Islet precursor cell (in vitro differentiated cells): ENCODE measurements at places on chromosomes 6 and 20.
A peak's percentile ranks its signal among the peaks of the same experiment; 100 is the strongest.

DNA sequence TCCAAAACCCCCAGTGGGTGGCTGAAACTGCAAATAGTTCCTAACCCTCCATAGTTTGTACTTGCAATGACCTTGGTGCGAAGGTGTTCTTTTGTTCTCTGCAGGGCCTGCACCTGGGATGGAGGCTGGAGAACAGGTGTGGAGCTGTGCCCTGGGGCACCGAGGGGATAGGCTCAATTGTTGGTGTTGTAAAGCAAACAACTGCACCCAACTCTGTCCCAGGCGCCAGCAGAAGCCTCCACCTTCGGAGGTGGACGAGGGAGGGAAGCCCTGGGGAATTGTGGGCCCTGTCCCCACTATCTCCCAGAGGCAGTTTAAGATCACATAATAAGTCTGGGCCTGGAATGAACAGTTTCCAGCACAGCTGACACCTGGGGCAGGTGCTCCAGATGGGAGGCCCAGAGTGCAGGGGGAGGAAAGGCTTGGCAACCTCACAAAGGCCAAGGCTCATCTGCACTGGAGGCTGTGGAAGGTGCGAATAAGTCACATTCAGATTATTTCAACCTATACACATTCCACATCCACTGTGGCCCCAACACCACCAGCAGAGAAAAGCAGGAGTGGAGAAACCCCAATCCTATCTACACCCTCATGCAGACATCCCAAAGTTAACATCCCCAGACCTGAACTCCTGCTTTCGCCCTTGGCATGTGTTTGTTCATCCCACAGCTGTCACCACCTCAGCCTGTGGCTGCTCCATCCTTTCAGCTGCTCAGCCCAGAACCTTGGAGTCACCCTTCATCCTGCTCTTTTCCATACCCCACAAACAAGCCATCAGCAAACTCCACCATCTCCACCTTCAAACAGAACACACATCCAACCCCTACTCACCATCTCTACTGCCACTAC lies 12.3 kb upstream of the CBFA2T2 start:
- no peak for DNase-seq

DNA sequence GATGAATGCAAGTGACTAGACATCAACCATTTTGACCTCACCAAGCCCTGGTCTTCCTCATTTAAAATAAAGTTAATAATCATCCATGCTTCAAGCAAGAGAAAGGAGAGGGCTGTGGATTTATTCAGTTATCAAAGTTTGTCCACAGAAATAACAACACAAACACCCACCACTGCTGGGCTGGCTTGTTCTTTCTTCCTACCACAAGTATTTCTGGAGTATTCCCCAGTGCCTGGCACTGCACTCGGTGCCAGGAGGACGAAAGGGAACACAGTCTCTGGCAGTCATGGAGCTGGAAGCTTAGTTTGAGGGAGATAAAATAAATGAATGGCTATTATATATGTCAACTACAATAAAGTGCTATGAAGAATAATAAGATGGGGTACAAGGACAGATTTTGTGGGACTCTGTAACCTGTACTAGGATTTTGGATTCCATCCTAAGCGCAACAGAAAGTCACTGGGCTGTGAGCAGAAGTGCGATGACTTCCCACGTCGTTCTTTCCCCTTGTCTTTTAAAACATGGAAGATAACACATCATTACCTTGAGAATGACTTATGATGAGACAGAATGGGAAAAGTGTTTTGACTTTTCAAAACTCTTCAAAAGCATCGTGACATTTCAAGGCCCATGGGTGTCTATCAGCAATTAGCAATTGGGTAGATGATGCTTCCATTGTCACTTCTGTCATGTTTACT lies 74.5 kb upstream of the TRAF3IP2 start:
- no peak for DNase-seq

DNA sequence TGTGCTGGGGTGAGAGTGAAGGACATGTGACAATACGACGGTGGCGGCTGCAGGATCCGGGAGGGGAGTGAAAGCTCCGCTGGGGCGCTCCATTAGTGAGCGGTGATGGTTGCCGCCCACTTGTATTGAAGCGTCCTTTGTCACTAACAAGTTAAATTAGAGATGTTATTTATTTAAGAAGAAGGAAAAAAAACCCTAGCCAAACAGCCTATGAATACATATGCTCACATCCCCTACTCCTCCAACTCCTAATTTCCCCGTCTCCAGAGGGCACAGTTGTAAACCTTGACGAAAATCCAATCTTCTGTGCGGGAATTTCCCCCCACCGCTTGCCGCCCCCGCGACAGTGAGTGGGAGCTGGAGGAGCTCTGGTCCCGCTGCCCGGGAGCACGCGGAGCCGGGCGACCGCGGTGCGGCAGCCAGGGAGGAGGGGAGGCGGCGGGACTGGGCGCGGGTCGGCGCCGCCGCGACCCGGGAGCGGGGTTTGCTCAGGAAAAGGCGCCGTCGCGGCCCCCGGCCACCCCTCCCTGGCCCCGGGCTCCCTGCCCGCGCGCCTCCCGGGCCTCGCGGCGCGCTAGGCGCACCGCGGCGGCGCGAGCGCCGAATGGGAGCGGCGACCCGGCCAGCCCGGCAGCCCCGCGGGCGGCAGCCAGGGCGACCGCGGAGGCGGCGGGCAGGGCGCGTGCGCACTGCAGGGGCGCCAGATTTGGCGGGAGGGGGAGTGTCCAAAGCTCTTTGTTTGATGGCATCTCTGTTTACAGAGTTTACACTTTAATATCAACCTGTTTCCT lies at the start of gene MYB:
Gene MYB (plus strand): TSS at position 767 of the 791 bp plus-strand sequence. CDS start 206 bp downstream, outside the sequence.
- peak; percentile 72 for DNase-seq

DNA sequence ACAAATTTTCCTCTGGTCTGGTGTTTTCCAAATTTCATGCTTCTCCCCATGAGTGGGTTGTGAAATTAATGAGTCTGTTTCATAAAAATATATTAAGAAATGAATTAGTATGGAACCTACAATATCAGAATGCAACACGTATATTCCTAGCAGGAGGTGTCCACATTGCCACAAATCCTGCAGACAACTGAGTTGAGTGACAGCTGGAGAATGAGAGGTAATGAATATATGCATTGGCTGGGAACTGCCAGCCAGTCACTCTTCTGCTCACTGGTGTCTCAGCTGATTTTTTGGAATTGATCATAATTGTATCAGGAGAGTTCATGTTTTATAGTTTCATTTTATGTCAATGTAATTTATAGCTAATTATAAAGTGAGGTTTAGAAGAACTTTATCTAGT lies 6.3 kb upstream of the ARFGEF3 start:
- no peak for DNase-seq

- DNase-seq, result peak; percentile 75
Observed at GRCh38 chr20:50085481-50086365, 27.2 kb downstream of the UBE2V1 start.

DNA sequence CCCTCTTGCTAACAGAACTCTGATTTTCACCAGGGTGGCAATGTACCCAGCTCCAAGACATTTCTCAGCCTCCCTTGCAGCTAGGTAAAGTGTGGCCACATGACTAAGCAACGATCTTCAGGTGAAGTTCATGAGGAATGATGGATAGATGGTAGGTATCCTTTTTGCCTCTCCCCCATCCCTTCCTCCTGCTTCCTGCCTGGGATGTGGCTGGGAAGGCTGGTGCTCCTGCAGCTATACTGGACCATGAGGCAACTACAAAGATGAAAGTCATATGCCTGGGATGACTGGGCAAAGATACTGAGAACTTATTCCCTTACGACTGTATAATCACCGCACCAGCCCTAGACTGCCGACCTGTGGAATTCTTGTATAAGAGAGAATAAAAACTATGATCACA lies 13.4 kb downstream of the ZNF335 start:
- DNase-seq, result no peak

DNA sequence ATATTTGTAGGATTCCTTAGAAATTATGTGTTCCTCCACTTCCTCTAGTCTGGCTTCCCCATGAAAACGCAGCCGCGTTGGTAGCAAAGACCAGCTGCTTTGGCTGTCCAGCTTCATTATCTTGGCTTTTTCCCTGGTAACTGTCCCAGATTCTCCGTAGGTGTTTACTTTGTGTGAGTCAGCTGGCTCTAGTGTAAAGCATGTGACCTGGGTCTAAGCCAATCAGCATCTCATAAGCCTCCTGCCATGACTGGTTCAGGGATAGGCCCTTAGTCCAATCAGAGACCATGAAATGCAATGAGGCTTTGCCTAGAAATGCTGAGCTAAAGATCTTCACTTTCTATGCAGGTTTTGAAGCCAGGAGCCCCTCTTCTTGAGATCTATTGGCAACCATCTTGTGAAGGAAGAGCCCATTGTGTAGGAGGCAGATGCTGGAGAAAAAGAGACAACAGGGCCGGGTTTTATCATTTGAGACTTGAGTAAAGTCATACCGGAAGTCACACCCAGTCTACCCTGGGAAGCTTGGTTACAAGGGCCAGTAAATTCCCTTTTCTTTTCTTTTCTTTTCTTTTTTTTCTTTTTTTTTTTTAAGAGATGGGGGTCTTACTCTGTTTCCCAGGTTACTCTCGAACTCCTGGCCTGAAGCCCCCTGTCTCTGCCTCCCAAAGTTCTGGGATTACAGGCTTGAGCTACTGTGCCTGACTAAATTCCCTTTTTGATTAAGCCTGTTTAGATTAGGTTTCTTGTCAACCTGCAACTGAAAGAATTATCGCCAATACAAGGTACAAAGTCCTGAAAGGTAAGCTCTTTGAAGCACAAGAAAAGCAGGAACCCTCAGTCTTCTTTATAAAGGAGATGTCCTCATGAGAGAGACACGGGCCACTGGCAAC lies 256.5 kb upstream of the RREB1 start:
- no peak for DNase-seq

DNA sequence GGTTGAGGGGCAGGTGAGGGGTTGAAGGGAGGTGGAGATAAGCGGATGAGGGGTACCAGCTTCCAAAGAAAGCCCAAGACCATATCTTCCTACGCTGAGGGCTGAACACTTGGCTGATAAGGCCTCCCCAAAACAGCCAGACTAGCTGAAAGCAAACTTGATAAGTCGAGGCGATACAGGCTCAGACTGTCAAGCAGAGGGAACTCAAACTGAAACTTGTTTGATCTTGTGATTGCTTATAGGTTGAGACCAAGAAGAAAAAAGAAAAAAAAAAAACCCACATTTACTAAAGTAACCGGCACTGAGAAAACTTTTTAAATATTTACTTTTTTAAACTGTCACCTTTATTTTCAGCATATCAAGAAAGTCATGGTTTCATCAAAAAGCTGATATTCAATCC lies 73.6 kb downstream of the TRERF1 start:
- DNase-seq, result no peak

DNA sequence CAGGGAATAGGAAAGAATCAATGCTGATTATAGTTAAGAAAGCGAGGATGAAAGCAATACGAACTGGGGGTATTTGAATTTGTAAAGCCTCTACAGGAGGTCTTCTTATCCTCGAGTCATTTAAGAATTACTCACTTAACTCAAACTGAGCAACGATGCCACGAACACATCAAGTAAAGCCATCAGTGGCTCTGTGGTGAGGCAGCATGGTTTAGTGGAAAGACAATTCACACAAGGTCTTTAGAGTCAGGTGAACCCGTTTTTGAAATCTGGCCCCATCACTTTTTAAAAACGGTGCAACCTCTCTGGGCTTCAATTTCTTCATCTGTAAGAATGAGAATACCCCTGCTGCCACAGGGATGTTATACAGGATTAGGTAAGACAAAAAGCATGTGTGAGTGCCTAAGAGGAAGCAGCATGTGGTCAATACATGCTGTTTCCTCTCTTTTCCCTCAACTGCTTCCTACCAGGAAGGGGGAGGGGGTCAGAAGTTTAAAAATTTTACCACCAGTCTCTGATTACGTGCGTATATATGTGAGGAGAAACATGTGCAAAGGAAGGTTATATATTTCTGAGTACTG lies 162.0 kb downstream of the BTBD9 start:
- DNase-seq, result no peak

- DNase-seq, result no peak
Observed at GRCh38 chr6:92826633-92827032, 592.7 kb downstream of the EPHA7 start.

DNA sequence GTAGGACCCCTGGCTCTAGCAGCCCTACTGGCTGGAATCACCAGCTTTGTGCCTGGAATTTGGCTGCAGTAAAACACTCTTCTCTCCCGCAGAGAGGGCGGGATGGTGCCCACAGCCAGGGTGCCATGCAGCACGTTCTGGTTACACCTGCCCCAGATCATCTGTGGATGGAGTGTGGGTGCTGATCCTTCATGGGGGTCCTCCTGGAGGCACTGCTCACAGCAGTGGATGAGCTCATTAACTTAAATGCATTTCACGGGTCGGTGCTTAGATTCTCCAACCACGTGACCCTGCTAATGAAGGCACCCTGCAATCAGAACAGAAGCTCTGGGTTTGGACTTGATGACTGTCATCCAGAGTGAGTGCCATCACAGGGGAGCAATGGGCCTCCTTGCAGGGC lies 138.6 kb upstream of the AFDN start:
- DNase-seq, result no peak

DNA sequence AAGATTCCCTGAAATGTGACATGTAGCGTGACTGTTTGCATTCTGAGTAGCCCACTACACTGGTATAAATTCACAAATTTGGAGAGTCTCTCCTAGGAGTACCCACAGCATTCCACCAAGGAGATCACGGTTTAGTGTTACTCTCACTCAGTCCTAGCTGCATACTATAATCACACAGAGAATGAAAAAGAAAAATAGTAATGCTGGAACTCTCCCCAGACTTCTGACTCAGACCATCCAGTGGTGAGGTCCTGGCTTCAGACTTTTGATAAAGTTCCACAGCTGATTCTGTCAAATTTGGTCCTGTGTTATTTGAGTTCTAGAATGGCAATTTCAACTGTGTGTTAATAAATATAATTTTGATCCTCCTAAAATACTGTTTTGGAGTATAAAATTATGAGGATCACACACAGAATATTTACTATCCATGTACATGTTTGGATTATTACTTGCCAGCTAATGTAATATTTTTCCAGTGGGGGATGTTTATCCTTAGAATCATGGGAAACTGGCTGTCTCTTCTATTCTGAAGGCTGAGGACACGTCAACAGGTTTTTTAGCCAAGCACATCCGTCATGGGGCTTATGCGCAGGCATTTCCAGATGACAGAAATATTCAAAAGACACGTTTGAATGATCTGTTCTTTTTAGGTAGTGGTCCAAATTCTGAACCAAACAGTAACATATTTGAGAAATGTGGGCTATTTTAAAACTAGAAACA lies 5.1 kb upstream of the KIAA0408 start:
- DNase-seq, result no peak

DNA sequence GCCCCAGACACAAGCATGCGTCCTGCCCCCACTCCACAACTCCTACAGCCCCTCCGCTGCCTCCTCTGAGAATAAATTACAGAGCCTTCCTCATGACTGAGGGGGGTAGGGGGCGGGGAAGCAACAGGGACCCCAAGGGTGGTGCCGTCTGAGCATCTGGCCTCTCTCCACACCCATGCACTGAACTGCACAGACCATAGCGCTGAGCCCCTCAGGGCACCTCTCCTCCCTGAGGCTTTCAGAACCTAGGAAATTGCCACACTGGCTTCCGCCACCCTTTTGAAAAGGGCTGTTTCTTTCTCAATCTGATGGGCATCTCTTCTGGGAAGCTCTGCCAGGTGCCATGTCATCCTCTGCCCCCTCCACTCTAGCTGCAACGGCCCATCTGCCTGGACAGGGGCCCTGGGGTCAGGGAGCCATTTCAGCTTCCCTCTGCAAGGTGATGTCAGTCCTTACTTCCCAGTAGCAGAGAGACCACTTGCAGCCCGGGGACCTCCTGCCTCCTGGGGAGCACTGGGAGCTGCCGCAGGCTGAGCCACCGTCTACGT lies 2.5 kb downstream of the CST7 start:
- DNase-seq, result peak; percentile 46
